ENCODE measurements at places on chromosomes 1 and 21.

DNA sequence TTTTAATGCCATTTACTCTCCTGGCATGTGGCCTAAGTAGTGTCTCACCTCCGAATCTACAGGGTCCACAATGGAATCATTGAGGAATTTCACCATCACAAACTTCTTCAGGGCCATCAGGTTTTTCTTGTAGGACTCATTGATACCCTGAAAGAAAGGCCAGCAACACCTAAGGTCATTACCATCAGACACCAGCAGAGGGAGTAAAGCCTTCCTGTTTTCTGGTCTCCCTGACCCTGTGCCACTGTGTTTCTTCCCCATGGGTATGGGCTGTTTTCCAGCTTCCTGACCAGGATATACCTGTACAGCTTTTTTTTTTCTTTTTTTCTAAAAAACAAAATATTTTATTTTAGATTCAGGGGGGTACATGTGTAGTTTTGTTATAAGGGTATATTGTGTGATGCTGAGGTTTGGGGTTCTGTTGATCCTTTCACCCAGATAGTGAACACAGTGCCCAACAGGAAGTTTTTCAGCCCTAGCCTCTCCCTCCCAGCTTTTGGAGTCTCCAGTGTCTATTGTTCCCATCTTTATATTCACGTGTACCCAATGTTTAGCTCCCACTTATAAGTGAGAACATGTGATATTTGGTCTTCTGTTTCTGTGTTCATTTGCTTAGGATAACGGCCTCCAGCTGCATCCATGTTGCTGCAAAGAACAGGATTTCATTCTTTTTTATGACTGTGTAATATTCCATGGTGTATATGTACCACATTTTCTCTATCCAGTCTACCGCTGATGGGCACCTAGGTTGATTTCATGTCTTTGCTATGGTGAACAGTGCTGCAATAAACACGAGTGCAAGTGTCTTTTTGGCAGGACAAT lies 18.3 kb downstream of the PPT1 start:
- peak; percentile 45 for DNase-seq

DNA sequence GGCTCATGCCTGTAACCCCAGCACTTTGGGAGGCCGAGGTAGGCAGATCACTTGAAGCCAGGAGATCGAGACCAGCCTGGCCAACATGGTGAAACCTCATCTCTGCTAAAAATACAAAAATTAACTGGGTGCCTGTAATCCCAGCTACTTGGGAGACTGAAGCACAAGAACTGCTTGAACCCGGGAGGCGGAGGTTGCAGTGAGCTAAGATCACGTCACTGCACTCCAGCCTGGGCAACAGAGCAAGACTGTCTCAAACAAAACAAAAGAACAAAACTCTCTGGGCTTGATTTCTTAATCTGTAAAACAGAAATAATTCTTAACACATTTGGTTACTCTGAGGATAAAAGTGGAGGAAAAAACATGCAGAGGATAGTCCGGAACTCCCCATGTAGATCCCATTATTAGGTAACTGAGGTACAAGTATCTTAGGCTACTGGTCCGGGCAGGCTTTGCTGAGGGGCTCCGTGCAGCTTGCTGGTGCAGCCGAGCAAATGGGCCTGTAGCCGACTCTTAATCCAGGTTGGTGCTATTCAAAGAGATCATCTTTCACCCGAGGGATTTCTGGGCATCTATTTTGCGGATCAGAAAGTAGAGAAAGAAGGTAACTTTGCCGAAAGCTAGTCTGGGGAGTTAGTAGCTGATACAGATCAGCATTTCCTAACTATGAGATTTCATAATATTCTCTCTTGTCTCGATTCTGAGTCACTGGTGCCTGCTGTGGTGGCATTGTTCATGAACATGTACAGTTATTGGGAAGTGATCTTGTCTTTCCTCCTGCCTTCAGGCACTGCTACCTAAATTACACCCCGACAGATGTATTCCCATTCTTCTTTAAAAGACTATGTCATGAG lies 56.8 kb downstream of the NFIA start:
- no peak for DNase-seq

DNA sequence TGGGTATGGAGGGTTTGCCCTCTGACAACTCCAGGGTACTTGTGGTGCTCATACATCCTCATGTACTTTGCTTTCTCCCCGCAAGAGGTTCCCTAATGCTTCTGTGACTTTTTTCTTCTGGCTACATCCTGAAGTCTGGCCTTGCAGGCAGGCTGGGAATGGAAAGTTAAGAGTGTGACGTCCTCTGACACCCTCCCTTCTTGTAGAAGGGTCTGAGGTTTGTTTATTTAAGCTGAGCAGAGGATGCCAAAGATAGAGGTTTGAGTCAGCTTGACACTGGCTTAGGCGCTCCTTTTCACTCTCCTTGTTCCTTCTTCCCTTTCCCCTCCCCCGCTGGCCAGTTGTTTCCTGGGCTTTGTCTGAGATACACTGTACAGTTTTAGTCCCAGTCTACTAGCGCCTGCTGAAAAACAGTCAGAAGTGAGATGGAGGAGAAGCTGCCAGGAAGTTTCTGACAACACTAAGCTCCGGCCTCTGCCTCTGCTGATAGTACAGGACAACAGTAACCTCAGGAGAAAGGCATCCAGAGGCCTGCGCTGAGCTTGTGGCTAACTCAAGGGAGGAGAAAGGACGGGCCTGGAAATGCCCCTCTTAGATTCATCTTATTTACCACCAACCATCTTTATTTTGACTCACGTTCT lies at the start of gene MACF1:
MACF1 (plus strand) TSS at position 255 of the 641 bp plus-strand sequence; CDS start at position 583, 328 bp downstream.
- no peak for DNase-seq

- no peak for DNase-seq
Measured at GRCh38 chr1:228810878-228811711, 75.8 kb downstream of the RHOU start.

DNA sequence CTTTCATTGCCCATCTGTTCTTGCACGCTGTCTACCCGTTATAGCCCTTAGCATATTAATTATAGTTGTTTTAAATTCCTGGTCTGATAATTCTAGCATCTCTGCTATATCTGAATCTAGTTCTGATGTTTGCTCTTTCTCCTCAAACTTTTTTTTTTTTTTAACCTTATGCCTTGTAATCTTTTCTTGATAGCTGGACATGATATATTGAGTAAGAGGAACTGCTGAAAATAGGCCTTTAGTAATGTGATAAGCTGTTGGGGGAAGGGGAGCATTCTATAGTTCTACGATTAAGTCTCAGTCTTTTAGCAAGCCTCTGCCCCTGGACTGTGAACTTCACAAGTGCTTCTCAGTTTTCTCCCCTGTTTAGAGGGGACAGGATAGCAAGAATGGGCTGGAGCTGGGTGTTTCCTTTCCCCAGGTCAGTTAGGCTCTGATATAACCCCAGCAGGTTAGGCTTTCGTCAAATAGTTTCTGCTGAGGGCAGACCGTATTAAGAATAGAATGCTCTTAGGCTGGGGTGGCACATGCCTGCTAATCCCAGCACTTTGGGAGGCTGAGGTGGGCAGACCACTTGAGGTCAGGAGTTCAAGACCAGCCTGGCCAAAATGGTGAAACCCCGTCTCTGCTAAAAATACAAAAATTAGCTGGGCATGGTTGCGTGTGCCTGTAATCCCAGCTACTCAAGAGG lies 62.2 kb downstream of the ZFYVE9 start:
- no peak for DNase-seq

DNA sequence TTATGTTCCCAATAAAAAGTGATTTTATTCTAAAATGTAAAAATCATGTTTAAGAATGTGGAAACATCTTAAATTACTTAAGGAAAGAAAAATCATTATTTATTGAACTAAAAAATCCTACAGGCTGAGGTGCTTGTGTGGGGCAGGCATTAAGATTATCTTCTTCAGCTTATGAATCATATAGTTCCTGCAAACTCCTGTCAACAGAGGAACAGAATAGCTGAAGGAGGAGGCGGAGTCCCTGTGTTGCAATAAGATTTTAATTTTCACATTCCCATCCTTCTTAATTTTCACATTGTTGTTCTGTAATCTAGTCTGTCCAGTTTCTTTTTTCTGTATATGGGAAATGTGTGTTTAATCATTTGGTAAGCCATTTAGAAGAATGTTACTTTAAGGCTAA lies 20.6 kb upstream of the OLFML3 start:
- no peak for DNase-seq

GRCh38 chr21:41451753-41452676 lies 26.0 kb downstream of the MX1 start:
- DNase-seq, result no peak

- DNase-seq, result no peak
Measured at GRCh38 chr1:184018622-184019021, 18.9 kb downstream of the COLGALT2 start.

DNA sequence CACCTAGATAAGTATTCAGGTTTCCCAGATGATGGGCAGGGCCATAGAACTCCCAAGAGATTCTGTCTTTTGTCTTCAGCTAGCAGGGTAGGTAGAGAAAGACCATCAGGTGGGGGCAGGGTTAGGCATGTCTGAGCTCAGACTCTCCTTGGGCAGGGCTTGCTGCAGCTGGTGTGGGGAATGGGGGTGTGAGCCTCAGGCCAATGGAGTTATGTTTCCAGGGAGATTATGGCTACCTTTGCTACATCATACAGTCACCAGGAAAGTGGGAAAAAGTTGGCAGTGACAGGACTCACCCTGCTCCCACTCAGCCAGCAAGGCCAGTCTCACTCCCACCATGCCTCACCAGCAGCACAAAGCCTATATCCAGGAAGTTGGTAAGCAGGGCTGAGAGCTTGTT lies 77.8 kb downstream of the DRAM2 start:
- no peak for DNase-seq

DNA sequence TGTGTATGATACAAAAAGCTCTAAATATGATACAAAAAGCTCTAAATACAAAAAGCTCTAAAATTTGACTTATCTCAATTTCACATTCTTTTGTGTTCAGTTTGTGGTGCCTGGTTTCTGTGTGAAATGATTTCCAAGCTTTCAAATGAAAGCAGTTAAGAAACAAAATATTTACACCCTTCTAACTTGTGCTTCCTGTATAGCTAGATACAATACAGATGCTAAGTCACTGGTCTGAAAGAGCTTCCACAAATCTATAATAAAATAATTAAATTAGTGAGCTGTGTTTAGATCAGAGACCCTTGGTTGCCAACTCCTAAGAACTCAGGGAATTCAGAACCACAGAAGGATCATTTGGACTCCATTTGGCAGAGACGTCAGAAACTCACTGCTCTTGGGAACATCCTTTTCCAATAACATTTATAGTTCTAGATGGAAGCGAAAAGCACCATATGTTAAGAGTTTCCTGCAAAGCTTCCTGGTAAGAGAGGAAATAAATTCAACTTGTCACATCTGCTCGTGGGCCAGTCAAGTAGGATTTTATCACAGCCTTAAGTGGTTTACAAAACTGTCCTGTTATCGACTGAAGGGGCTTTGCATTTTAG lies 1079.1 kb downstream of the ADGRL2 start:
- DNase-seq, result no peak

GRCh38 chr1:83791821-83792437 lies 207.0 kb downstream of the TTLL7 start:
- no peak for DNase-seq

GRCh38 chr1:19396280-19396679 lies 84.2 kb downstream of the SLC66A1 start:
- DNase-seq, result no peak

DNA sequence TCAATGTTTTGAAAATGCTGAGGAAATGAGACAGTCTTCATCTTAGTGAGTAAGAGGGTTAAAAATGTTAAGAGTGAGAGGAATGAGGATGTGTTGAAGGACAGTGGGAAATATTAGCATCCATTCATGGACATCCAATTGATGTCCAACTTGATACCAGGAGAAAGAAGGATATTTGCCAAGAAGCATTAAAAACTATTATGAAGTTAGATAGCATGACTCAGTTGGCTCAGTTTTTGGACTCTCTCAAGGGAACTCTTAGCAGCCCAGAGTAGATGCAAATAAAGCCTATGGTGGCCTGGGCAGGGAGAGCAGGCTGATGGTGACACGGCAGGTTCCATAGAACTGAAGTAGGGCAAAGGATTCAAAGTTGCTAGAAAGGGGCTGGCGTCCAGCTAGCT lies 171.0 kb downstream of the ZZZ3 start:
- DNase-seq, result no peak
